GM12865 (cell line): ENCODE measurements at places on chromosomes 4 and X.

DNA sequence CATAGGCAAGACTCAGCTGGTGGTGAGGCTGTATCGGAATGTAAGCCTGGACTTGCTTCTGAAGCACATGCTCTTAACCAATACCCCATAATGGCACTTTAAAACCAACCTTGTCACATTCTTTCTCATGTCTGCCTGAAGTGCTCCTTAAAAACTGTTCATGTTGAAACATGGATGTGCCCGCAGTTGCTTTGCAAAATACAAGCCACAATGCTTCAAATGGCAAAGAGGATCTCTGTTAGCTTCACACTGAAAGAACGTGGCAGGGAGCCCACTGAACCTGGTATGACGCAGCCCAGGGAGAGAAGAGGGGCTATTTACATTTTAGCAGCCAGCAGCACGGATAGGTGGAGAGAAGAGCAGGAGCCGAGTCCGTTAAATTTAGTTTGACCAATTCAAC, 29.3 kb downstream of the SOD3 start:
- no peak for DNase-seq

GRCh38 chr4:113106108-113106507, 56.7 kb downstream of the ANK2 start:
- DNase-seq = peak; percentile 18

- no peak for DNase-seq
These were observed 108.4 kb downstream of the KLHL8 start for GRCh38 chr4:87112063-87112462.

DNA sequence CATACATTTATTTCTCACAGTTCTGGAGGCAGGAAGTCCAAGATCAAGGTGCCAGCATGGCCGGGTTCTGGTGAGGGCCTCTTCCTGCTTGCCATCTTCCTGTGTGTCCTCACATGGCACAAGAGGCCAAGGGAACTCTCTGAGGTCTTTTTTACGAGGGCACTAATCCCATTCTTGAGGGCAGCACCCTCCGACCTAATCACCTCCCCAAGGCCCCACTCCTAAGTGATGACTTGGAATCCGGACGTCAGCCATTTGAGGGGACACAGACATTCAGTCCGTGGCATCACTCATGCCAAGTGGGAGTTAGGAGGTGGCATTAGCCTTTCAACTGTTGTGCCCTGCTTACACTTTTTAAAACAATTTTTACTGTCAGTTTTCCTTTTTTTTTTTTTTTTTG, 27.3 kb downstream of the MAN2B2 start:
- no peak for DNase-seq

GRCh38 chrX:54807524-54808108, at the start of gene MAGED2:
Gene MAGED2 (plus strand): TSS chrX:54807745. CDS start chrX:54809332, 1,587 bp downstream.
- DNase-seq = no peak

GRCh38 chr4:104531390-104531789, 36.7 kb upstream of the CXXC4 start:
- no peak for DNase-seq

- DNase-seq = no peak
These were observed 30.0 kb downstream of the SHROOM2 start for GRCh38 chrX:9816084-9816700.

DNA sequence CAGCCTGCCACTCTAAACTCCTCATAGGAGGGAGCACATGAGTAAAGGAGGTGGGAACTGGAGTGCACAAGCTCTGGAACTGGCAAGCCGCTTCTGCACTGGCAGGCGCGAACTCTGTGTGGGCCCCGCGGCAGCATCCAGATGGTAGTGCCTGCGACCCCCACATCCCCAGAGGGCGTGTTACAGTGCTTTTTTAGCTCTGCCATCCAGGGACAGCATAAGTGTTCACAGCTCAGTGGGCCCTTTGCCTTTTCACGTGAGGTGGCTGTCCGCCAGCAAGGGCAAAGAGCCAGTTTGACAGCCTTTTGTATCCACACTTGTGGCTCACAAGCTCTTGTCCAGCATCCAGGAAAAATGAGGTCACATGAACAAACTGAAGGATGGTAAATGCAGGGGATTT, 581.6 kb upstream of the DIAPH2 start:
- no peak for DNase-seq

GRCh38 chrX:1420371-1420770, 28.5 kb upstream of the SLC25A6 start:
- DNase-seq = no peak

GRCh38 chr4:150381609-150382008, 200.3 kb upstream of the MAB21L2 start:
- no peak for DNase-seq

- peak; percentile 18 for DNase-seq
These were observed 68.3 kb upstream of the DDX3X start for GRCh38 chrX:41265615-41266014.

GRCh38 chrX:151816934-151817333, 82.4 kb downstream of the CNGA2 start:
- DNase-seq = no peak
